CD4-positive, alpha-beta T cell treated with Interleukin-2 at 100 ng/mL for 4 hours (primary cell): ENCODE measurements at places on chromosomes 11 and 22.

DNA sequence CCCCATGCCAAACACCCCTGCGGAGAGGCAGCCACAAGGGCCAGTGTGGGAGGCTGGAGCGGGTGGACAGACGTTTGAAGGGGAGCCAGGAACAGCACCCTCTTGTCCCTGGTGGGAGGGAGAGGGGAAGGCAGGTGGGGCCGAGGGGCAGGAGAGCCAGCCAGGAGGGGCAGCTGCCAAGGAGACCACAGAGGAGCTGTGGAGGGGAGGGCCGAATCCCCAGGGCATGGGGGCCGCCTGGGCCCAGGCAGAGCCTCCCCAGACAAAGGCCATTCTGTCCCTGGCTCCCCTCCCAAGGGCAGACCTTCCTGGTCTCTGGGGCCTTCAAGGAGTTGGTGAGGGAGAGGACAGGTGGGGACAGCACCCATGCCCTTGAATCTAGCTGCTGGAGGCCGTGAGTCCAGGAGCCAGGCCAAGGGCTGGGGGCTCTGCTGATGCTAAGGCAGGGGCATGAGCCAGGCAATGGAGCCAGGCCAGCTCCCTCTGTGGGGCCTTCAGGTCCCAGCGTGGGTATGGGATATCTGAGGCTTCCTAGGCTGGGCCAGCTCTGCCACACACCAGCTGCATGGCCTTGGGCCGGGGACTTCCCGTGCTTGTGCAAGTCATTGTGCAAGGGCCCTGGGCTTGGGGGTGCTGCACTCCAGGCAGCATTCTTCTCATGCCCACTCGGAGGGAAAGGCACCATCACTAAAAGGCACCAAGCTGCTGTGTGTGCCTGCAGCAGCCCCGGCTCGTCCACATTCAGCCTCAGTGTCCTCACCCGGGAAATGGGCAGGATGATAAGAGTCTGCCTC is 11.4 kb downstream of the EMID1 start:
- DNase-seq: no peak

- DNase-seq: peak; percentile 3
These were observed 128.7 kb upstream of the TOP3B start for GRCh38 chr22:22111267-22111751.

DNA sequence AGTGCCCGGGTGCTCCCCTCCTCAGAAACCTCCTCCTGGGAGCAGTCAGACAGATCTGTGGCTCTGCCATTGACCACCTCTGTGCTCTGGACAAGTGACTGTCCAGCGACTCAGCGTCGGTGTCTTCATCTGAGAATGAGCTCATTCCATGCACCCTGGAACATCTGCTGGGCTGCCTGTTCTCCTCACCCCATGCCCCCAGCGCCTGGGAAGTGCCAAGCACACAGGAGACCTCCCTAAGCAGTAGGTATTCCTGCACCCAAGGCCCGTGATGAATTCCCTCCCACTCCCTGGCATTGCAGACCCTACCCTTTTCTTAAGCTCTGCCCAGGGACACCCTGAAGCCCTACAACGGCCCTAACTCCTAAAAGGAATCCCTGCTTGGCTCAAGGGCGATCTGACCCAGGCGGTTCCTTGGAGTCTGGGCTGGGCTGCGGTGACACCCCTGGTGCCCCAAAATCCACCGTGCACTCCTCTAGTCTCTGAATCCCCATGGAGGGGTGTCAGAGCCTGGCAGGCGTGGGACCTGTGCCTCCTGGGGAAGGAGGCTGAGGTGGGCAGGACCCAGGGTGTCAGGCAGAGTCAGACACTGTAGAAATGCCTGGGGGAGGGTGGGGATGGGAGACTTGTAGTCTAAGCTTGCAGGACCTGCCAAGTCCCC is 92.0 kb downstream of the CEP164 start:
- no peak for DNase-seq

DNA sequence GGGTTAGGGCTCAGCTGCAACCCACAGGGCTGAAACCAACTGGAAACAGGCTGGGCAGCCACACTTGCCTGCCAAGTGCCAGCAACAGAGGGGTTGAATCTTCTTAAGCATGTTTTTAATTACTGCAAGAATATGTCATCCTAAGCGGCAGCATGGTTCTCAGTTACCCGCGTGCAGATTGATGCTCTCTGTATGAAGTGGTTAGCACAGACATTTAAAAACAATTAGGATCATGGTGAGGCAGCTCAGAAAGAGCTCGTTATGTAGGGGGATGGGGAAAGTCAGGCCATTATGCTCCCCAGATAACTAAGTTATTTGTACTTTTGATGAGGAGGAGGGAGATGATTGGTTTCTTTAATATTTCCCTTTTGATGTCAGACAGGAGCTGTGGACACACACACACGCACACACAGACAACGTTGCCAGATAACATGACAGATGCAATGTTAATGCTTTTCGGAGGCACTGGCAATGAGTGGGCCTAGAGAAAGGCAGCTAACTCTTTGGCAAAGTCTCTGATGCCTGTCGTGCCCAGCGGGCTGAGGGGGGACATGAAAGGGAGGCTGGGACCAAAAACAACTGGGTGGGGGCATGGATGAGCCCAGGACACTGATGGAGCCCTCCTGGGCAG is 389.7 kb downstream of the NXPE2 start:
- DNase-seq: no peak

- peak; percentile 2 for DNase-seq
These were observed 453.5 kb downstream of the OPCML start for GRCh38 chr11:133078591-133079404.

- DNase-seq: no peak
These were observed 32.3 kb downstream of the AMOTL1 start for GRCh38 chr11:94800414-94800813.

DNA sequence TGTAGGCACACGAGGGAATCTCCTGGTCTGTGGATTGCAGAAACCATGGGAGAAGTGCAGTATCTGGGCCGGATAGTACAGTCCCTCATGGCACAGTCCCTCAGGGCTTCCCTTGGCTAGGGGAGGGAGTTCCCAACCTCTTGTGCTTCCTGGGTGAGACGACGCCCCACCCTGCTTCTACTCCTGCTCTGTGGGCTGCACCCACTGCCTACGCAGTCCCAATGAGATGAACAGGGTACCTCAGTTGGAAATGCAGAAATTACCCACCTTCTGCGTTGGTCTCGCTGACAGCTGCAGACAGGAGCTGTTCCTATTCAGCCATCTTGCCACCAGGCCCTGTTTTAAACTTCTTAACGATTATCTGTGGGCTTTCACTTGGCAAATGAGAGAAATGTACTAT is 157.2 kb upstream of the CARD18 start:
- DNase-seq: no peak

GRCh38 chr11:65504674-65505465 is 6.0 kb downstream of the MALAT1 start:
- DNase-seq: no peak

- DNase-seq: no peak
These were observed 16.3 kb downstream of the TSPAN32 start for GRCh38 chr11:2318123-2318522.

GRCh38 chr11:10351765-10352641 is 47.1 kb downstream of the ADM start:
- no peak for DNase-seq

DNA sequence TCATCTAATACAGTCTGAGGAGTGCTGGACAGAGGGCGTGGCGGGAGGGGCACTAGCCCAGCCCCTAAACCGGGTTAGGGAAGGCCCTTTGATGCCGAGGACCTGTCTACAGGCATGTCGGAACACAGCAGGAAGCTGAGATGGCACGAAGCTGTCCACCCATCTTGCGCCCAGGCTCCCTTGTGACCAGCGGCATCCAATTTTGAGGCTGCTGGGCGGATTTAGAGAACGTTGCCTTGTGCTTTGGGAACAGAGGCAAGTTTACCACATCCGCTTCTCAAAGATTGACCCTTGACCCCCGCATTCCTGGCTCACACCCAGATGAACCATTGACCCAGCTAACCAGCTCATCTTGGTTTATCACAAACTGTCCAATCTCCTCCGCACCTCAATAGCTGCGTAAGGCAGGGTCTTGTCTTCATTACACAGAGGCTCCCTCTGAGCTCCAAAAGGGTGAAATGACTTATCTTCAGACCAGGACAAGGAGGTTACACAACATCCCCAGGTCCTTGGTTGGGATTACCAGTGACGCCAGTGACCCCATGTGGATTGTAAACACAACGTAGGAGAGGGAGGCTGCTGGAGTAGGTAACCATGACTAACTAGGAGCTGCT is 4.5 kb downstream of the FAM83F start:
- no peak for DNase-seq

DNA sequence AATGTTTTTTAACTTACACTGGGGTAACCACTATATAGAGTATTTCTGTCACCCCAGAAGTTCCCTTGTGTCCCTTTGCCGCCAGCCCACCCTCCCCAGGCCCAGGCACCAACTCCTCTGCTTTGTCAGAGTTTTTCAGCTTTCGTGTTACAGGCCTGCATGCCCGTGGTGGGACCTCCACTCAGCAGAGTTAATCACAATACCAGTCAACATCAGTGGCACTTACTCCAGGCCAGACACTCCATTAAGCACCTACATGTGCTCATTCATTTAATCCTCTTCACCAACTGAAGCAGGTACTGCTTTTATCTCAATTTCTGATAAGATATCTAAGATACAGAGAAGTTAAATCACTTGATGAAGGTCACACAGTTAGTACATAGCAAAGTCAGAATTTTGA is 63.3 kb downstream of the LIF start:
- DNase-seq: no peak

- no peak for DNase-seq
These were observed 6.8 kb upstream of the WDR74 start for GRCh38 chr11:62846177-62846576.

GRCh38 chr11:8809241-8809938 is 101.6 kb upstream of the AKIP1 start:
- no peak for DNase-seq

GRCh38 chr11:69707176-69707575 is 3.4 kb upstream of the FGF19 start:
- DNase-seq: no peak

DNA sequence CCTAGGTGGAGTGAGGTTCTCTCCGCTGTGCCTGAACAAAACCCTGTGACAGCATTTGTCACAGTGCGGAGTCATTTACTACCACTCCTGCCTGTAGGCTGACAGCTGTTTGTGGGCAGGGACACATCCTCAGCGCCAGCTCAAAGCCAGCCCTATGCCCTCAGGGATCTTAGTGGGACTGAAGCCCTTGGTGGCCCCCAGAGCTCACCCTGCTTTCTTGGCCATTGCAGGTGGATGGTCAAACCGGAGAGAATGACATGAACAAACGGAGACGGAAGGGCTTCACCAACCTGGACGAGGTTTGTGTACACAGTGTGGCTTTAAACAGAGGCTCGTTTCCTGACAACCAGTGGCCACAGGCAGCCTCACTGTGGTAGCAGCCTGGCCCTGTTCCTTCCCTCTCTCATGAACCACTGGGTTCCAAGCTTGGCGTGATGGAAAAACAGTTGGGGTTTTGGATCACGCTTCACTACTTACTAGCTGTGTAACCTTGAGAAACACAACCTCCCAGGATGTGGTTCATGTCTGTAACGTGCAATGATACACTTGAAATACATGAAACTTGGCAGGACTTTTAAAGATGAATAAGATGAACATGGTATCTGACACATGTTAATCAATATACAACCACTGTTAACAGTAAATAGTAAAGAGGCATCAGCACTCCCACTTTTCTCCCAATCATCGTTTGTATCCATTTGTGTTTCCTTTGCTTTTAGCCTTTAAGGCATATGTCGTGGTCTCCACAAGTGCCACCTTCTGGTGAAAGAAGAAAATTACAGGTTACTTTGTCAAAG is 125.8 kb downstream of the MICAL2 start:
- DNase-seq: peak; percentile 65

DNA sequence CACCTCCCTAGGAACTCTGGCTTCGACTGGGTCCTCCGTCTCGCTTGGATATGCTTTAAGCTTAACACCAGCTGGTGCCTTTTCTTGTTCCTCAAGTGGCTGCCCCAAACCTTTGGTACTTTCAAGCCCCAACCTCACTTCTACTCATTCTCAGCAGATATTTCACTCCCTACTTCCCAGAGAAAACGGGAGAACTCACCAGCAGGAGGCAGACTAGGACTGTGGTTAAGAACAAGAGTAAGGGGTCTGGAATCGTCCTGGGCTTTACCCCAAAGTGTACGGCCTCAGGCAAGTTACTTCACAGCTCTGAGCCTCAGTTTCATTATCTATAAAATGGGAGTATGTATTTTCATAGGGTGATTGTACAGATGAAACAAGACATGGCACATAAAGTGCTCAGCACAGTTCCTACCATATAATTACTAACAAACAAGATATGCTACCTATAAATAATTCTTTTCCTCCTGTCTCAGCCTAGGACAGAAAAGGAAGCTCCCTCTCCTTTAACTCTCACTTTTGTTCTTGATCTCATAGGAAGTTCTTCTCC is 37.8 kb downstream of the PAMR1 start:
- DNase-seq: no peak

DNA sequence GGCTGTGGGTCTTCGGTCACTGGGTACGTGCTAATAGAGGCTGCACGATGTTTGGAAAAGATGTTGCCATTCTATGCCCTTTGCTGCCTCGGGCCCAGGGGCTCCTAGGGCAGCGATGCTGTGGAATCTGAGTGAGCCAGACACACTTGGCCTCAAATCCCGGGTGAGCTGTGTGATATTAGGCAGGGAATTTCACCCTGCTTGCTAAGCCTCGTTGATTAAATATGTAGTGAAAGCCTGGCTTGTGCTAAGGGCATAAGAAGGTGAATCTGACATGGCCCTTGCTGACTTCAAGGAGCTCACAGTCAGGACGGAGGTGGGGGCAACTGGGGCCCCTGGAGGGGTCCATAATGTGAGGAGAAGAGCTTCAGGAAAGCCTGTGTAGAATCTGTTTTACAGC is 5.4 kb upstream of the HMOX1 start:
- DNase-seq: no peak

DNA sequence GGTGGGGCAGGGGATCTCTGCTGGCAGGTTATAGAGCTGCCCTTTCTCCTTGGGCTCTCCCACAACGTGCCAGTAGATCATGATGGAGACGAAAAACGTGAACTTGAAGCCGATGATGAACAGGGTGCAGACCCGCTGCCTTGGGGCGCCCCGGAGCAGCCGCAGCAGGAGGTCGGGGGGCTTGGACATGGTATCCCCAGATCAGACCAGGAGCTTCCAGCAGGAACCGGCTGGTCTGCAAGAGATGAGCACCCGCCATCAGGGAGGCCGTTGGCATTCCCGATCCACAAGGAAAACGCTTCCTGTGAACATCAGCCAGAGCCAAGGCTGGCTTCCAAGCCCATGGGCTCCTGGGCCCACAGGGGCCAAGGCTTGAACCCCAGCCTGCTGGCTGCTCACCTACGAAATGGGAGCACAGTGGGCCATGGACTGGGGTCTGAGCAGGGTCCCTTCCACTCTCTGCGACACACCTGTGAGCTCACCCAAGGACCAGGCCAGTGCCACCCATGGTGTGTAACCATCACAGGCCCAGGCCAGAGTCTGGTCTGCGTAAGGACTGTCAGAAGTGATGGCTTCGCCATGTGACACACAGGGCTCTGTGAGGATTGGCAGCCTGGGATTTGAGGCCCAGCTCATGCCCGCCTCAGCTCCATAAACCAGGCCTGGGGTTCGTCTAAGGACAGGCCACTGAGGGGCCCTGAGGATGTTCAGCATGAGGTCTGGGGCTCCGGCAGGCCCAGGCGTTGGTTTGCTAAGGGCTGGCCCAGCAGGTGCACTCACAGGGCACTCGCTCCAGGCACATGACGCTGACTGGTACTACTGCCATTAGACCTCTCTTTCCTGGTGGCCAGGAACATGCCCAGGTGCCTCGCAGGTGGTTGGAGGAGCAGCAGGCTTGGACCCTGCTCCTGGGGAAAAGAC is 26.6 kb downstream of the A4GALT start:
- DNase-seq: no peak
